ENCODE measurements at places on chromosomes 4 and X.
A peak's percentile ranks its signal among the peaks of the same experiment; 100 is the strongest.

DNA sequence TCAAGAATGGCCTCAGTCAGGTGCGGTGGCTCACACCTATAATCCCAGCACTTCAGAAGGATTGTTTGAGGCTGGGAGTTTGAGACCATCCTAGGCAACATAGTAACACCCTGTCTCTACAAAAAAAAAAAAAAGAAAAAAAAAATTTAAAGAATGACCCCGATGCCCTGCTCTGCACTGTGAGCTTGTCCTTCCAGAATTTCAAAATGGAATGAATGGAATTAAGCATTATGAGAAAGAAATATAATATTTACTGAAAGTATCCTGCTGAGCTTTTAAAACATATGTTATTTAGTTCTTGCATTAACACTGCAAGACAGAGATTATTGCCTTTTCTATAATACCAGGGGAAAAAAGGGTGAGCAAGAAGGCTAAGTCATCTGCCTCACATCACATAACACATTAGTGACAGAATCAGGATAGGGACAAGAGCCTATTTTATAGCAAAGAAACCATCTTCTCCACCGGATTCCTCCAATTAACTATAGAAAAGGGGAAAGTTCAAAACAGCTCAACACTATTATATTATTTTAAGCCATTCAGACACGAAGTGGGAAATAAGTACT, 41.9 kb upstream of the GAB1 start:
- no peak for DNase-seq

DNA sequence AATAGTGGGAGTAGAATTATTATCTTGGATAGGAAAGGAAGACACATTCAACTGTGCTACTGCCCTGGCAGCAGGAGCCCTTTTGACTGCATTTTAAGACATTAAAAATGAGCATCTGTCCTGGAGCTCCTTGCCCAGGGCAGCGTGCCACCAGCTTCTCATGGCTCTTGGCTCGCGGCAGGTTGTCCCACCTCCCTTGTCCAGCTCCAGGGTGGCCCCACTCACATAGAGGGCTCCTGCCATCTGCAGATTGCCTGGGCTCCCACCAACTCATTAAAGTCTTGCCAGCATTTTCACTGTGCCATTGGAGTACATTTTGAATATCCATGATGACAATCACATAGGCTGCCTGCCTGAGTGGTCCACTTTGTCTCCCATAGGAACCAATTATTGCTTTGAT, 27.0 kb downstream of the CLCN4 start:
- no peak for DNase-seq

GRCh38 chr4:160772668-160773067, 1391.1 kb downstream of the FSTL5 start:
- no peak for DNase-seq

DNA sequence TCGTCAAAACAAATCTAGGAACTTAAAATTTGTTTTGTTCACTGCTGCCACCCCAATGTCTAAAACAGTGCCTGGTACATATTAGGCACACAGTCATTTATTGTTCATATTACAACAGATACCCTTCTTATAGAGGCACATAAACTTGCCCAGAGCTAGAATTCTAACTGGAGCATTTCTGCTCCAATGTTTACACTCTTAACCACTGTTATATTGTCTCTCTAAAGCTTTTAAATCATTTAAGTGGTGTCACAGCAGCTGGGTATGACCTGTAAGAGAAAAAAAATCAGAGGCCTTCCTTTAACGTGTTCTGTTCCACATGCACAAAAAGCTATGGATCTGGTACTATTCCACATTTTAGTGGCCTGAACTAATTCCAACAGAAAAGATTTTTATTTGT, 3.0 kb downstream of the UBE2D3 start:
- no peak for DNase-seq

DNA sequence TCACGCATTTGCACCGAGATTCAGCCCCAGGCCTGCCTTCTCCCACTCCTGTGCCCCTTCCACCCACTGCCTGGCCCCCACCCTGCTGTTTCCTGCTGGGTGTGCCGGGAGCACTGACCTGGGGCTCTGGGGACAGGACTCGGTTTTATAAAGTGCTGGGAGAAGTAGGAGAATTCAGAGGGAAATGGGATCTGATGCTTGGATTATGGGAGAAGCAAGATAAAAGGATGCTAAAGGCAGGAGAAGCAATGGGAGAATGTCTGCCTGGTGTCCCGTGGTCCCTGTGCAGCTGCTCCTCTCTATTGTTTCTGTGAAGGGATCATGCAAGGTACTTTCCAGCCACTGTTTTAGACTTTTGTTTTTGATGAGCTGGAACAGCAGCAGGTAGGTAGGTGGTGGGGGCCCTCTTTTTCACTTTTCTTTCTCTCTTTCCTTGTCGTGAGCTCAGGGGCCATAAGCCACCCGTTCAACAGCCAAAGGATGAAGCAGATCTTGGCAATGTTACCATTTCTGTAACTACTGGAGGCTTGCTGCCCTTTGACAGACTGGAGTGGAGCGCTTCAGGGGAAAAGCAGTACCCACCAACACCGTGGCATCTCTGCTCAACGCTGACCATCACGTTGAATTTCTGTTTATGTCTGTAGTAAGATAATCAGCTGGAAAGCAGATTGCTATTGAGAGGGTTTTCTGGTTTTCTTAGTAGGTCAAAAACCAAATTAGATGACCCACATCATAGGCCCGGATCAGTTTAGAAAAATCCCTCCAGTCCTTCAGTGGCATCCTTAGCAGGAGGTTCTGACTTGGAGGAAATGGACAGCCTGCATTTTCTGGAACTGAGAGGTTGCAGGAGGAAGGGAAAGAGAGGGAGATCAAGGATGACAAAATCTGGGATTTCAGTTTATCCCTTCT, 63.8 kb upstream of the ENPP6 start:
- DNase-seq, result peak; percentile 30

GRCh38 chr4:125013891-125014290, 300.9 kb upstream of the FAT4 start:
- no peak for DNase-seq

DNA sequence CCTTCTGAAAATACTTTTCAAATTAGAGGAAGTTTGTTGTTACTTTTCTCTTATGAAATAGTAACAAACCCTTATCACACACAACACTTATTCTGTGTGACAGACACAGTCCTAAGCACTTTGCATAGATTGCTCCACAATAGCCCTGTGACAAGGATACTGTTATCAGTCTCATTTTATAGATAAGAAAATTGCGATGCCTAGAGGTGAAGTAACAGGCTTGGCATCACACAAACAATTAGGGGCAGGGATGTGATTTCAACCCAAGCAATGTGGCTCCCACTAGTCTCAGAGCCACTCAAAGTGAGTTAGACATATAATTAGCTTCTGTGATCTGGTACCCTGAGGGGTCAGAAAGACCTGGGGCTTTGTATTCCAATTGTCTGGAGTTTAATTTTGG, 339.9 kb downstream of the FBXO8 start:
- no peak for DNase-seq

DNA sequence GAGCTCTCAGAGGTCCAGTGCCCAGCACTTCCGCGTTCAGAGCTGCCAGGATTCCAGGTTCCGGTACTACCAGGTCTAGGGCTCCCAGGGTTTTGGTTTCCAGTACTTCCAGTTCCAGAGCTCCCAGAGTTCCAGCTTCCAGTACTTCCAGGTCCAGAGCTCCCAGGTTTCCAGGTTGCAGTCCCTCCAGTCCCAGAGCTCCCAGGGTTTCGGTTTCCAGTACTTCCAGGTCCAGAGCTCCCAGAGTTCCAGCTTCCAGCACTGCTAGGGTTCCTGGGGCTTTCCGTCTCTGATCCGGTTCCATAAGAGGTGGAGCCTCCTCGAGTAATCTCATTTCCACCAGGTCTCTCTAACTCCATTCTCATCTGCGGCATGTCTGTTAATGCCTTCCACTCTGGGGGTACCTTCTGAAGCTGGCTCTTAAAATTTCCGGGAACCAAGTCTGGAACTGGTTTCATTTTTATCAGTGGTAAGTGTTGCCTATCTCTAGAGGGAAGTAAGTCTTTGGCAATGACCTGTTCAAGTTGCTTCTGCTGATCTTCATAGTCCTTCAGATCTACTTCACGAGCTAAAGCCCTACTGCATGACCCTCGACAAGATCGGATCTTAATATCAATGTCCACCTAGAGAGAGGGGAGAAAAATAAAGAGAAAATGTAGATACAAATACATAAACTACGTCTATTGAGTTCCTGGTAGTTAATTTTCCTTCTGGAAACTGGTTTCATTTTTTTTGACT, 4.1 kb downstream of the FGA start:
- DNase-seq, result no peak

DNA sequence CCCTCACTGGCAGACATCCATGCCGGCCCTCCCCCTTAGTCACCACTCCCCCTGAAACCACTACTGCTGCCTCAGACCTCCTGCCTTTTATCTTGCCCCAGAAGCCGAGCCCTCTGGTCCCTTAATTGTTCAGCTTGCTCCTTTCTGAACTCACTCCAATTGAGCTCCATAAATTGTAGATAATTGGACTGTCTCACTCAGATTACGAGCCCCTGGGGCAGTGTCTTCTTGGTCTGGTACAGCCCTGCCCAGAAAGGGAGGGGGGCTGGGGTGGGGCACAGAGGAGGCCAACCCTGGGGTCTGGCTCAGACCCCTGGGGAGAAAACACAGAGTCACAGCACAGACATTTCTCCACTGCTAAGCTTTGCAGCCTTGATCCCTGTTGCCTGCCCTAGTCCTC, 39.4 kb downstream of the NALF2 start:
- no peak for DNase-seq

- no peak for DNase-seq
Observed at GRCh38 chrX:109992203-109992602, 10.7 kb upstream of the TMEM164 start.

- no peak for DNase-seq
Observed at GRCh38 chr4:57943682-57944081, 833.5 kb upstream of the IGFBP7 start.
